ENCODE measurements at places on chromosomes 13 and 19.

- no peak for DNase-seq
These were observed 181.6 kb upstream of the GPR12 start for GRCh38 chr13:26942184-26942583.

- DNase-seq, result no peak
These were observed 3.8 kb downstream of the CFD start for GRCh38 chr19:863315-863620.

DNA sequence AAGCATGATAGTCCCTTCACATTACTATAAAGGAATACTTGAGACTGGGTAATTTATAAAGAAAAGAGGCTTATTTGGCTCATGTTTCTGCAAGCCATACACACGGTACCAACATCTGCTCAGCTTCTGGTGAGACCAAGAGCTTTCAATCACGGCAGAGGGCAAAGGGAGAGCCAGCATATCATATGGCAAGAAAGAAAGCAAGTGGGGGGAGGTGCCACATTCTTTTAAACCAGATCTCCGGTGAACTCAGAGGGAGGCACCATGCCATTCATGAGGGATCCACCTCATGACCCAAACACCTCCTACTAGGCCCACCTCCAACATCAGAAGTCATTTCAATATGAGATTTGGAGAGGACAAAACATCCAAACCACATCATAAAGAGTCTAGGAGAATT, 20.3 kb downstream of the XPO4 start:
- DNase-seq, result no peak

DNA sequence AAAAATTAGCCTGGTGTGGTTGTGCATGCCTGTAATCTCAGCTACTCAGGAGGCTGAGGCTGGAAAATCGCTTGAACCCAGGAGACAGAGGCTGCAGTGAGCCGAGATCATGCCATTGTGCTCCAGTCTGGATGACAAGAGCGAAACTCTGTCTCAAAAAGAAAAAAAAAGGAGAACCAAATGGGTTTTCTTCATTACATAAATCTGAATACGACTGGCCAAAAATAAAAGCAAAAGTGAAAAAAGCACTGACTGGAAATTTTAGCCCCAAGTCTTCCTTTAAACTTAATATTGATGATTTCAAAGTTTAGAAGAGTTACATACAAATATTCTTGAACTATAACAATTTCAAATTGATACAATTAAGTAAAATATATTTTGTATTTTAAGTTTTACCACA, 249.5 kb upstream of the STARD13 start:
- no peak for DNase-seq

- no peak for DNase-seq
These were observed 13.3 kb downstream of the TDRD3 start for GRCh38 chr13:60410299-60410698.

DNA sequence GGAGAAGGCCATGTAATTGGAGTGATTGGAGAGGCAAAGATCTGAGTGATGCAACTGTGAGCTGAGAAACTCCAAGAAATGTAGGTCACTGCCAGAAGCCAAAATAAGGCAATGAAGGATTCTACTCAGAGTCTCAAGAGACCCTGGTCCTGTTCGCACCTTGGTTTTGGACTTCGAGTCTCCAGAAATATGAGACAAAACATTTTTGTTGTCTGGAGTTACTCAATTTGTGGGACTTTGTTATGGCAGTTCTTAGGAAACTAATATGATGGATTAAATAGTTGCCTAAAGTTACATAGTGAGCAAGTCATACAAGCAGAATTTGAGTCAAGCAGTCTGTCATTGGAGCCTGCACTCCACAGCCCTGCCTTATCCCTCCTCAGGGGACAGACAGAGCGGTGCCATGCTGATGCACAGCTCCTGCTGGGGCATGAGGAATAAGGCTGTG, 104.2 kb downstream of the ITGBL1 start:
- DNase-seq, result no peak

- no peak for DNase-seq
These were observed 32.2 kb upstream of the WDFY2 start for GRCh38 chr13:51552027-51552426.

GRCh38 chr13:103324641-103325040, 258.4 kb upstream of the SLC10A2 start:
- DNase-seq, result no peak

GRCh38 chr19:35501684-35502083, 11.4 kb upstream of the KRTDAP start:
- no peak for DNase-seq

DNA sequence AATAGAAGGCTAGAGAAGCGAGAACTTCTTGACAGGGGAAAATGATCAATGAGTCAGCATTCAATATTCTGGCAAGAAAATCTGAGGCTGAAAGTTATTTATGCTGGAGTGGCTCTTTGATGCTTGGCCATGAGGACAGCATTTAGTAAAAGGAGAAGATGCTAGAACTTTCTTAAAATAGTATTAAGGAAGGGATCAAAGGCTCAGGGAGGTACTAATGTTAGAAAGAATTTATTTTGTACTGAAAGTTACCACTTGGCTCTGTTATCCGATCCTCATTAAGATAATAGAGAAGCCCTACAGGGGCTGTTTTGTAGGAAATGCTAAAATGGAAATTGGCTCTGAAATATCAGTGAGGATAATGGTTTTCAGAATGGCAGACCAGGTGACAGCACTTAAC, 1774.6 kb upstream of the PCDH20 start:
- no peak for DNase-seq

GRCh38 chr19:19446655-19447437, 41.4 kb downstream of the GATAD2A start:
- no peak for DNase-seq

DNA sequence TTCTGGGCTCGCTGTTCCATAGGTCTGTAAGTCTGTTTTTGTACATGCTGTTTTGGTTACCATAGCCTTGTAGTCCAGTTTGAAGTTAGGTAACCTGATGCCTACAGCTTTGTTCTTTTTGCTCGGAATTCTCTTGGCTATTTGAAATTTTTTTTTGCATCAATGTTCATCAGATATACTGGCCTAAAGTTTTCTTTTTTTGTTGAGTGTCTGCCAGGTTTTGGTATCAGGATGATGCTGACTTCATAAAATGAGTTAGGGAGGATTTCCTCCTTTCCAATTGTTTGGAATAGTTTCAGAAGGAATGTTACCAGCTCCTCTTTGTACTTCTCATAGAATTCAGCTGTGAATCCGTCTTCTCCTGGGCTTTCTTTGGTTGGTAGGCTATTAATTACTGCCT, 397.8 kb upstream of the HTR2A start:
- no peak for DNase-seq

GRCh38 chr13:49627831-49628652, at the start of gene ARL11:
TSS of gene ARL11 (plus strand) at chr13:49628507. CDS start at chr13:49630448, 1,941 bp downstream.
- no peak for DNase-seq

DNA sequence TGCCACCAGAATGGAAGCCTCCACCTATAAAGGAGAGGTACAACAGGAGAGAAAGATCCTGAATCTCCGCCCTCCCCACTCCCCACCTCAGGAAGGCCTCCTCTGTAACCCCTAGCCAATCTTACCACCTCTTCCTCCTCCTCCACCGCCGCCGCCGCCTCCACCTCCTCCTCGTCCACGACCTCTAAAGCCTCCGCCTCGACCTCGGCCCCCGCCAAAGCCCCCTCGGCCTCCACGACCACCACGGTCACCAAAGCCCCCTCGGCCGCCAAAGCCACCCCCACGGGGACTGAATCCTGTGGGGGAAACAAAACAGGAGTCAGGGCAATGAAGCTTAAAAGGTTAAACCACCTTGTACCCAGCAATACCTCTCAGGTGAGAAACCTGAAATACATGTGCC, 5.7 kb downstream of the FBL start:
- DNase-seq, result no peak

DNA sequence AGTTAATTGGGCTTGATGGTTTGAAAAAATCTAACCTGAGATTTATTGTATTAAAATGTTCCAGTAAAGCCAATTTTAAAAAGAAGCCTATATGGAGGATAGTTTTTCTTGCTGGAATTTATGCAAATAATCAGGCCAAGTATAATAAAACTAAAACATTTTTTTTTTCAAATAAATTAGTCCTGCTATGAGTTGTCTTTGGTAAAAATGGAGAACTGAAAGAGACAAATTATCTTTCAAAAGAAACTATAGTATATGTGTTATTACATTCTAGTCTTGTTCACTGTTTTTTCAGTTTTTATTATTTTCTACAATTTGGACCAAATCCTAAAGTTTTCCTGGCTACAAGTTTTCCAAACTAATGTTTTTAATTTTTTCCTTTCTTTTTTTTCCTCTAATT, 468.9 kb downstream of the UQCRFS1 start:
- DNase-seq, result no peak

DNA sequence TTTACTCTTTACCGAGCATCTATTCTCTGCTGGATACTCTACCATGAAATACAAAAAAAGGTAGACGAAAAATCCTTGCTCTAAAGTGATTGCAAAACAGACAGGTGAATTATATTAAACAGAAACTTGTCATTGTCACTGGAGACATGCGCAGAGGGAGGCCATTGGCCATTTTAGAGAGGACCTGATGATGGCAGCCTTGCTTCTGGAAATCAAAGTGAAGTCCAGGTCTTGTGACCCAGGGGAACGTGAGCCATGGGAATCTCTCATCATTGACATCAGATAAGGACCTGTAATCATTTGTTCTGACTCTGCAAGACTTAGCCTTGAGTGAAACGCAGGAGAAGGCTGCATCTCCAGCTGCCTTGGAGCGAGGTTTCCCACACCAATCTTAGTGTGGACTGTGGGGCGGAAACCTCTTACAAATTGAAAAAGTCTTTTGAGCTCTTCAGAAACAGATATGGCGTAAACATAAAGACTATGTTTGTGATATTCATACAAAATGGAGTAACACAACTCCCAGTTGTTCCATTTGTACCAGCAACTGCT, 16.8 kb upstream of the SLC46A3 start:
- DNase-seq, result no peak

DNA sequence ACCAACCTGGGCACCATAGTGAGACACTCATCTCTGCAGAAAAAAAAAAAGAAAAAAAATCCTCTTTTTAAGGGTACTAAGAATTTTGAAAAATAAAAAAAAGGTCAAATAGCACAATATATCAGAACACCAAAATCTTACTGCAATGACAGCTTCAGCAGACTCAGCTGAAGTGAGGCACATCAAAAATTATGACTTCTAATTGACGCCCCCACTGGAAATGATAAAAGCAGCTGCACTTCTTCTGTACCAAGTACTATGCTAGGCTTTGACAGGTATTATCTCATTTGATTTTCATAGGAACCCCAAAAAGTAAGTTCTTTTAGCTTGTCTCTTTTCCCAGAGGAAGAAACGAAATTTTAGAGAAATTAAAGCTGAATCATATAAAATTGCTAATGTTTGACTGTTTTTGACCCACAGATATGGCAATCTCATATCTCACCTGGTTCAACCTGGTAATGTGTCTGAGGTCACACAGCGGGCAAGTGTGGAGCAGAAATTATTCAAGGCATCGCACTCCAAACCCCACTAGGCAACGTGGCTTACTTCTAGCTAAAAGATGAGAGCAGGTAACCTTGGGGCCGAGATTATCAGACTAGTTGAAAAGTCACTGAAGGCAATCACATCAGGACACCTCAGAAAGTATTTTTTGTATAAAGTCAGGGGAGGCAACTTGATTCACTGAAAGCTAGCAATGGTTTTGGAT, 78.1 kb downstream of the TNFSF11 start:
- DNase-seq, result no peak

- no peak for DNase-seq
These were observed 40.3 kb upstream of the SGCG start for GRCh38 chr13:23140492-23140891.

- no peak for DNase-seq
These were observed 5.1 kb upstream of the SPACA6 start for GRCh38 chr19:51687791-51688670.

DNA sequence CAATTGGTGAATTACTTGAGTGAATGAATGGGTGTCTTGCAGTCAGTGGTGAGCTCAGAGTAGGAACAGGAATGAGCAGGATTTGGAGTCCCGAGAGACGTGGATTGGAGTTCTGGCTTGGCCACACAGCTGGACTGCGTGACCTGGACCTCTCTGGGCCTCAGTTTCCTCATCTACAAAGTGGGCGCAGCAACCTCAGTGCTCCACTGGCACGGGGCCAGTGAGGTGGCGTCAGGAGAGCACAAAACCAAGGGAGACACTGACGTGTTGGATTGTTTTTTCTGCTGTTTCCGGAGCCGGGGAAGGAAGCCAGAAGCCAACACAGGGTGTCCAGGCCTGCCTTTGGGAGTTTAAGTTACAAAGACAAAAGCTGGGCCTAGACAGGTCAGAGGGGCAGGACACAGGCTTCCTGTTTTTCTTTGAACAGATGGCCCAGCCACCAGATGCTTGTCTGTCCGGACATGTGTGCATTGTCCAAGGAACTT, 6.5 kb upstream of the DOCK6 start:
- no peak for DNase-seq

GRCh38 chr13:74305876-74306275, 171.7 kb upstream of the KLF12 start:
- DNase-seq, result no peak

- no peak for DNase-seq
These were observed 24.3 kb downstream of the DZIP1 start for GRCh38 chr13:95620030-95620824.

- DNase-seq, result no peak
These were observed 62.8 kb upstream of the DIAPH3 start for GRCh38 chr13:60226507-60226906.

GRCh38 chr13:58324161-58324560, 692.6 kb downstream of the PCDH17 start:
- DNase-seq, result no peak

DNA sequence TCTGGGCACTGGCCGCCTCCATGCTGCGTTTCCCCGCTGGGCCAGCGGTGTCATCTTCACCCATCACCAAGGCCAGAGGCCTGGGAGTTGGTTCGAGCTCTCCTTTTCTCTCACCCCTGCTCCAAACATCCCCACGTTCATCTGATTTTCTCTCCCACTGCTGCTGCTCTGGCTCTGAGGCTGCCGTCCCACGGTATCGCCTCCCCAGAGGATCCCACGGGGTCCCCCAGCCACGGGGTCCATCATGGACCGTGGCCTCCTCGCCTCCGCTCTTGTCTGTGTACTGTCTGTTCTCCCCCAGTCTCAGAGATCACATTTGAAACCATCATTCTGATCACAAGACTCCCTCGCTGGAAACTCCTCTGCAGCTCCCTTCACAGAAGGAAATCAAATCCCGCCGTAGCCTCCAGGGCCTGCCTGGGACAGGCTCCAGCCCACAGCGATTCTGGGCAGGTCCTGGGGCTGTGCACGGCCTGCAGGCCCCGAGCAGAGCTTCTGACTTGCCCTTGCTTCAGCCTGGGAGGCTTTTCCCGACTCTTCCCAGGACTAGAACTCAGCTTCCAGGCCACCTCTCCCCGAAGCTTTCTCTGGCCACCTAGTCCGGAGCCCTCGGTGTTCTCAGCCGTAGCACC, 64.2 kb downstream of the SOX1 start:
- no peak for DNase-seq

GRCh38 chr13:24997367-24997967, 98.5 kb upstream of the PABPC3 start:
- peak; percentile 16 for DNase-seq

GRCh38 chr13:95642028-95642621, 2.4 kb downstream of the DZIP1 start:
- no peak for DNase-seq

GRCh38 chr13:90311929-90312328, 1035.6 kb upstream of the MIR17HG start:
- DNase-seq, result no peak

- DNase-seq, result no peak
These were observed 13.9 kb downstream of the TFDP1 start for GRCh38 chr13:113598481-113598880.
